ENCODE measurements at places on chromosomes 7 and 10.

DNA sequence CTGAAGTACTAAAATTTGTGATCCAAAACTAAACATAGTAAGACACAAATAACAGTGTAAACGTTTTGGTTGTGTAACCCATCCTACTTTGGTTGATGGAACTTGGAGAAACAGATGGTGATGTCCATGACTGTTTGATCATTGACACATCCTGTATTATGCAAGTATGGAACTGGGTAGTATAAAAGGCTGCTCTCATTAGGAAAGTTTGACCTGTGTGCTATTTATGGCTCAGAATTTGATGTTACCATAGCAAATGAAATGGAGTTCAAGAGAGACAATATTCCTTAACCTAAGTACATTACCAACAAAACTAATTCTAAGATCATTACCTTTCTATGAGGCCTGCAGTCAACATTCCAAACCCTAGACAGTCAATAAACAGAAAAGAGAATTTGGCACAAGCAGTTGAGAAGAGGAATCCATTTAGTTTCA lies 39.9 kb downstream of the DKK1 start:
- DNase-seq, result no peak

GRCh38 chr7:128119036-128119435 lies 87.8 kb upstream of the LRRC4 start:
- DNase-seq, result no peak

DNA sequence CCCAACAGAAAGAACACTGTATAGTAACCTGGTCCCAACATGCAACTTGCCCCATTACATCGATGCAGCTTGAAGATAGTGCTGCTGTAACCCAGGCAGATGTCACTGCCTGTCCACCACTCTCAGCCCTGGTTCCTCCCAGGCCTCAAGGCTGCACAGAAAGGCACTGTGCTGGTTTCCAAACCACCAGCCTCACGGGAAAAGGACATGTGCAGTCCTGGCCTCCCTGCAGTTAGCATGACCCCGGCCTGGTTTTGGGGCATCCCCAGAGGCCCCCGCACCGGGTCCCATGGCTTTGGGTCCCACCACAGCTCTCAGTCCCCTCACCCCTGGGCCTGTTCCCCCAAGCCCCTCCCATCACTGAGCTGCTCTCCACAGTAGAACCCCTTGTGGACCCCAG lies 214.5 kb downstream of the TNS3 start:
- no peak for DNase-seq

DNA sequence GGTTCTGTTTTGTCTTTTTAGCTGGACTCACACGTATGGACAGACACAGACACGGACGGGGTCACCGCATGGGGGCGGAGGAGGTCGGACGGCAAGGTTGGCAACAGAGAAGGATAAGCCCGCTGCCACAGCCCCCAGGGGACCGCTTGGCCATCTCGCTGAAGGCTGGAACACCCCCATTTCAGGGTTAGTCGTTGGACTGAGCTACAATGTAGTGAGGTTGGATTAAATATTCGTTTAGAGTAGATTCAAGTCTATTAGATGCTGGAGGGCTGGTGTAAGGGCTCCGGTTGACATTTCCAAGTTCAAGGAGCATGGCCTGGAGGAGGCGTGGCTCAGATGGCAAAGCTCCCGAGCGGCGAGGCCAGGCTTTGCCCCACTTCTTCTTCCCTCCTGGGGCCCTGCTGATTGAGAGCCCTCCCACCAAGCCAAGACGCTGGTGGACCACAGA lies 35.2 kb downstream of the PPIF start:
- DNase-seq, result no peak

GRCh38 chr7:99739699-99740572 lies 4.9 kb upstream of the CYP3A7 start:
- no peak for DNase-seq
